ENCODE measurements at places on chromosomes 11 and 22. TPM values are rescaled to one million over a fixed set of nuclear protein-coding genes. Genes with fewer than 3 reads are reported as not detected.

DNA sequence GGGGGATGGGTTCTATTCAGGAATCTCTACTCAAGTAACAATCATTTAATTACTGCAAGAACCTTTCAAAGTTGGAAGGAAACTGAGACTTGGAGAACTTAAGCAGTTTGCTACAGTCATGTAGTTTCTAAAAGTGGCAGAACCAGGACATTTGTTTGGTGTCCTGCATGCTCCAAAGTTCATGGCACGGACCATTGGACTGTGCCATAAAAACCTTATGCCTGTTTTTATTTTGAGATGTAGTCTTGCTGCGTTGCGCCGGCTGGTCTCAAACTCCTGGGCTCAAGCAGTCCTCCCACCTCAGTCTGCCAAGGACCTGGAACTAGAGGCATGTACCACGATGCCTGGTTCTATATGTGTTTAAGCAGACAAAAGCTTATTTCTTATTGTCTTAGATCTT lies 18.6 kb upstream of the AIFM3 start:
- H3K27ac ChIP-seq = no peak overlapping the region
- H3K27me3 ChIP-seq = no peaks in the 10 kb centered on the region
- H3K4me1 ChIP-seq = peaks cover 33% of the 10 kb centered on the region
- no peak for DNase-seq
- H3K4me3 ChIP-seq = no peak overlapping the region
- peaks cover 45% of the 10 kb centered on the region for H3K36me3 ChIP-seq

- H3K36me3 ChIP-seq = no peaks in the 10 kb centered on the region
- no peak for DNase-seq
- no peaks in the 10 kb centered on the region for H3K4me1 ChIP-seq
Measured at GRCh38 chr22:30717331-30717921, 22.8 kb downstream of the OSBP2 start.

GRCh38 chr11:124759266-124760204 lies 2.6 kb downstream of the ESAM start:
- H3K27ac ChIP-seq = peak overlapping the region; percentile 92
- DNase-seq = no peak
- peaks cover 23% of the 10 kb centered on the region for H3K36me3 ChIP-seq
- H3K27me3 ChIP-seq = peaks cover 42% of the 10 kb centered on the region
- H3K4me1 ChIP-seq = peaks cover 71% of the 10 kb centered on the region

GRCh38 chr22:20887375-20887774 lies 28.6 kb downstream of the SNAP29 start:
- H3K36me3 ChIP-seq = peaks cover 70% of the 10 kb centered on the region
- H3K4me3 ChIP-seq = no peak overlapping the region
- no peak for DNase-seq
- H3K4me1 ChIP-seq = peaks cover 12% of the 10 kb centered on the region
- no peak overlapping the region for H3K27ac ChIP-seq
- H3K27me3 ChIP-seq = no peaks in the 10 kb centered on the region

DNA sequence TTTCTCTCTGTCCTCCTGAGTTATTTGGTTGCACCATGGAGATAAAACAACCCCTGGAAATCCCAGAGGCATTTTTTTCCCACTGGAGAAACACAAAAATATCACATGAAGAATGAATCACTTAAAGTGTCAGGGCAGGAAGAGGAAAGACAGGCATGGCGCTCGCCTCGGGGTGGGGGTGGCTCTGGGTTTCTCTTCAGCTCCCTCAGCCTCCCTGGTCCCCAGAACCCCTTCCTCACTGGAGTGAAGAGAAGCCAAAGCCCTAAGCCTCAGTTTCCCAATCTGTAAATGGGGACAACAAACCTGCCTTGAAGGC lies 938 bp downstream of the SHISAL1 start:
- H3K4me1 ChIP-seq = peaks cover 9% of the 10 kb centered on the region
- no peaks in the 10 kb centered on the region for H3K36me3 ChIP-seq
- H3K4me3 ChIP-seq = no peak overlapping the region
- H3K27ac ChIP-seq = no peak overlapping the region
- DNase-seq = no peak

- H3K27me3 ChIP-seq = no peaks in the 10 kb centered on the region
- H3K4me3 ChIP-seq = no peak overlapping the region
- H3K4me1 ChIP-seq = no peaks in the 10 kb centered on the region
Measured at GRCh38 chr11:135006800-135007199, 594.8 kb upstream of the B3GAT1 start.

DNA sequence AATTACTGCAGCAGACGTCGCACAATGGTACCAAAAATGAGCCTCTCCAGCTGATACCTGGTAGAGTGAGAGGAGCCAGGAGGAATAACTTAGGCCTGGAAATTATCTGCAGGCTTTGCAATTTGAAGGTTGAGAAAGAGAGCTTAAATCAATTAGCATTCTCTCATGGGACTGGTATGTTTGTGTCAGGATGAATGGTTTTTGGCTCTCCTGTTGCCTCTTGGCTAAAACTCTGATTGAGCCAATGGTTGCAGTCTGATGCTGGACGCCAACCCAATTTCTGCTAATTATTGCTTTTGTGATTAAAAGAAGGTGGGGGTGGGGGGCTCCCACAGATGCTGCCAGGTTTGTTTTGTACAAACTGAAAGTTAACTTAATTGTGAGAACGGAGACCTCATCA lies 12.5 kb upstream of the NELL1 start:
- no peaks in the 10 kb centered on the region for H3K36me3 ChIP-seq
- no peaks in the 10 kb centered on the region for H3K4me1 ChIP-seq
- no peaks in the 10 kb centered on the region for H3K27me3 ChIP-seq

DNA sequence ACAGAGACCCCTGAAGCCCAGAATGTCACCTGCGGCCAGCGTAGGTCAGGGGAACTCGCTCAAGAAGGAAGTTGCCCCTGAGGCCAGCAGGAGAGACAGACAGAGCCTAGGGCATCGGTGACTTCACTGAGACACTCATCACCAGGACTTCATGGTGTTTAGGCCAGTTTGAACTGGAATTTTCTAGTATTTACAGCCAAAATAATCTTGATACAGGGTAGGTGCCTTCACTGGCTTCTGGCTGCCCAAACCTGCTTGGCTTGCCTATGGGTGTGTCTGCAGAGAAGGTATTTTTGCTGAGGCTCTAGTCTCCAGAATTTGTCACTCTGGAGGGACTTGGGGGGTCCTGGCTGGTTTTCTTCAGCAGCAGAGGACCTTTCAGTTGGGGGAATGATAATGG lies 86.6 kb downstream of the FBXO7 start:
- H3K4me1 ChIP-seq = peaks cover 40% of the 10 kb centered on the region
- no peak overlapping the region for H3K27ac ChIP-seq
- DNase-seq = no peak

DNA sequence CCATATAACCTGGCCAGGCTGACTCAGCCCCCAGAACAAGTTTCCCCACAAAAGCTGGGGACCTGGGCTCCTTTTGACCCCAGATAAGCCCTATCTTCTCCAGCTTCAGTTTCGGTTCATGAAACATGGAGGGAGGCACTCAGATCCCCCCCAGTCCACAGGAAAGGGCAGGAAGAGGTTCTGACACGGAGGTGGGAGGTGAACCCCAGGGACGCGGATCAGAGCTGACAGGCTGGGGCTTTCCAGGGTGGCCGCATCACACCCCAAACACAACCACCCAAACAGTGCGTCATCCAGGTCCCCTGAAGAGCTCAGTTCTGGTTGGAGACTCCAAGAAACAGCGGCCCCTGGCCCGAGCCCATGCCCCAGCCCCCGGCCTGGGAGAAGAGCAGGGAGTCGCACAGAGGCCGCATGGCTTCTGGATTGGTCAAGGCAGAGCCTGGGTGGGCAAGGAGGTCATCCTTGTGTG lies 44.3 kb upstream of the A4GALT start:
- no peaks in the 10 kb centered on the region for H3K27me3 ChIP-seq
- no peak for DNase-seq
- no peak overlapping the region for H3K27ac ChIP-seq
- H3K4me1 ChIP-seq = peaks cover 10% of the 10 kb centered on the region
- no peak overlapping the region for H3K4me3 ChIP-seq
- H3K36me3 ChIP-seq = no peaks in the 10 kb centered on the region

DNA sequence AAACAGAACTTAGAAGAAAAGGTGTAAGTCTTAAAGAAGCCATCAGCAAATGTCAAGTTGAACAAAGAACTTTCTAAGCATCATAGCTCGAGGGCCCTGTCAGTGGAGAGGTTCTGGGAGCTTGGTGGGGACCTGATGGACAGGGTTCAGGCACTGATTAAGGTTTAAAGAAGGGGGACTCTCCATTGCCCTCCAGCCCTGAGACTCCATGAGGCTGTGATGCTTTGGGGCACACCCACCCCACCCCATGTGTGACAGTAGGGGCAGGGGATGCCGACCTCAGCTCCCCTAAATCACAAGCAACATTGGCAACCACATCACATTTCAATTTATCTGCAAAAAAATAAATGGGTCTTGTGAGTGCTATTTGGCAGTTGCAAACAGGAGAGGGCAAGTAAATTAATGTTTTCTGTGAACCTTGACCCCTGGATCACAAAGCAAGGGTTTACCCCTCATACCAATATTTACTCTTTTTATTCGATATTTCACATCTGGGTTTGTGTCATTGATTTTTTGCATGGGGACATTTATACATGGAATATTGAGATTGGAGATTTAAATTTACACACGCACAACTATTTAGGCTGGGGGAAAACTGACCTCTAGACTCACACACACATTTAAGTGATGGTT lies 37.1 kb upstream of the ANO1 start:
- no peak overlapping the region for H3K4me3 ChIP-seq
- no peaks in the 10 kb centered on the region for H3K27me3 ChIP-seq
- no peaks in the 10 kb centered on the region for H3K36me3 ChIP-seq
- H3K27ac ChIP-seq = no peak overlapping the region

DNA sequence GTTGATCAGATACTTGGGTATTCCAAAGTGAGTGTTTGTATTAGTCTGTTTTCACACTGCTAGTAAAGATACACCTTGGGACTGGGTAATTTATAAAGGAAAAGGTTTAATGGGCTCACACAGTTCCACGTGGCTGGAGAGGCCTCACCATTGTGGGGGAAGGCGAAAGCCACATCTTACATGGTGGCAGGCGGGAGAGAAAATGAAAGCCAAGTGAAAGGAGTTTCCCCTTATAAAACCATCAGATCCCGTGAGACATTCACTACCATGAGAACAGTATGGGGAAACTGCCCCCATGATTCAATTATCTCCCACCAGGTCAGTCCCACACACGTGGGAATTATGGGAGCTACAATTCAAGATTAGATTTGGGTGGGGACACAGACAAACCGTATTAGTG lies 7.0 kb downstream of the TIMM10B start:
- no peak for DNase-seq
- H3K4me3 ChIP-seq = no peak overlapping the region
- H3K36me3 ChIP-seq = peaks cover 82% of the 10 kb centered on the region
- no peak overlapping the region for H3K27ac ChIP-seq
- no peaks in the 10 kb centered on the region for H3K4me1 ChIP-seq

The KCNK7 gene
- total RNA-seq = 1.7 TPM

The TMA7B gene
- 1.4 TPM for total RNA-seq

The EHF gene
- 60.5 TPM for total RNA-seq

Measured in lower lobe of right lung (tissue), 2 donors.